Uterus (tissue), 4 donors: ENCODE measurements at places on chromosomes 3 and 15. TPM values are rescaled to one million over a fixed set of nuclear protein-coding genes. Genes with fewer than 3 reads are reported as not detected.

DNA sequence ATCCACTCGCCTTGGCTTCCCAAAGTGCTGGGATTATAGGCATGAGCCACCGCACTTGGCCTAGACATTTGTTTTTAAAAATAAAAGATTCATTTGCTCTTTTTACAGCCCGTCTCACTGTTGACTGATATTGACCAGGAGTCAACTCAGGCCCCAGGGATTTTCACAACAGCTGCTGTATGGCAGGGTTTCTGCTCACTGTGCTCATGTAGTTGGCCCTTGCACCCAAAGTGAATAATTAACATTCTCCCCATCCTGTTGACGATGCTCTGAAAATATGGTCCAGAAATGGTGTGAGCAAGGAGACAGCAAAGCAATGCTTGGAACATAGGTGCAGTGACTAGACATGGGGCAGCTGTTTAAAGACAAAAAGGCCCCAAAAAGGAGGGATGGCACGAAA lies 2.9 kb upstream of the CCR5 start:
- H3K27me3 ChIP-seq: no peaks in the 10 kb centered on the region
- no peak overlapping the region for H3K27ac ChIP-seq
- H3K36me3 ChIP-seq: no peaks in the 10 kb centered on the region
- no peaks in the 10 kb centered on the region for H3K4me1 ChIP-seq

DNA sequence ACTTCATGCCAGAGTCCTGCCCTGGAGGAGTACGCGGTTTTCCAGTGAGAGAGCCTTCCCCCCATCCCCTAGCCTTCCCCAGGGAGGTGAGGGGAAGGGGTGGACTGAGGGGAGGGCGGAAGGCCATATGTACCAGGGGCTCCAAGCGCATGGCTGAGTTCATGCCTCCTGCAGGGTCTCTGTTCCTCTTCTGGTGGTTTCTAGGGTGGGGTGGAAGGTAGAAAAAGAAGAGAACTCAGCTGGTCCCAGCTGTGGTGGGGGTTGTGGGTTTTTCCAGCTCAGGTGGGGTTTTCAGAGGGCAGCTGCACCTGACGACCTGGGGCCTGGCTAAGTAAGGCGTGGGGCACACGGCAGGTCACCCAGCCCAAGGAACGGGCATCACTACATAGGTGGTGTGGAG lies 10.7 kb upstream of the IQSEC1 start:
- H3K36me3 ChIP-seq: no peaks in the 10 kb centered on the region
- H3K27me3 ChIP-seq: no peaks in the 10 kb centered on the region
- no peak overlapping the region for H3K27ac ChIP-seq
- no peak for DNase-seq

GRCh38 chr3:141998669-141999290 lies 122.3 kb downstream of the ATP1B3 start:
- H3K4me1 ChIP-seq: no peaks in the 10 kb centered on the region
- DNase-seq: no peak
- no peak overlapping the region for H3K4me3 ChIP-seq
- no peaks in the 10 kb centered on the region for H3K36me3 ChIP-seq

- H3K27ac ChIP-seq: no peak overlapping the region
- no peak overlapping the region for H3K4me3 ChIP-seq
- no peaks in the 10 kb centered on the region for H3K27me3 ChIP-seq
- no peak for DNase-seq
- H3K36me3 ChIP-seq: no peaks in the 10 kb centered on the region
- H3K4me1 ChIP-seq: peaks cover 4% of the 10 kb centered on the region
These were observed 26.1 kb upstream of the ERICH6 start for GRCh38 chr3:150729682-150730360.

DNA sequence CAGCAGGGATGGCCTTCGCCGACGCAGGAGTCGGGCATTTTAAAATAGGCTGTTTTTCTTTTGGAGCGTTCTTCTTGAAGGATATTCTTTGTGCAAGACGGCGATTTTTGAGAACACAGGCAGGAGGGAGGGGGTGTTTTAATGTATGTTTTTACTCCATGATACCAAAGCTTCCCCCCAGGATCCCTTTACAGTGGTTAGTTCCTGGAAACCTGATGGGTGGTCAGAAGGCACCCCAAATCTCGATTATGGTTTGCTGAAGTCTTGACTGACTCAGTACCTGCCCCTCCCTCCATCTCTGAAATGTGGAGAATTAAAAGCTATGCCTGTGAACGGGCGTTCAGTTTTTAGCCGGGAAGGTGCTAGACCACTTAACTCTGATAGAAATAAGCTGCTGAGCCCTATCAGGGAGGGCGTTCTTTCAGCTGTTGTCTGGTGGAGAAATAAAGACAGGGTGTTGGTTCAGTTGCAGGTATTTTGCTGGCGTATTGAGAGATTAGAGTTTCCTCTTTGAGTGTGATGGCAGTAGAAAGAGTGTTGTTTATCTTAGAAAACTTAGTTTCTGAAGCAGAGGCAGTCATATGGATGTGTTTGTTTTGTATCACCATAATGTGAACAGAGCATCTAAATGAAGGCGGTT lies 3.4 kb downstream of the IGF1R start:
- no peak for DNase-seq

GRCh38 chr3:191901741-191902140 lies 440.8 kb downstream of the PYDC2 start:
- H3K27me3 ChIP-seq: no peaks in the 10 kb centered on the region
- no peak overlapping the region for H3K27ac ChIP-seq
- no peaks in the 10 kb centered on the region for H3K36me3 ChIP-seq
- DNase-seq: no peak
- no peaks in the 10 kb centered on the region for H3K4me1 ChIP-seq

ATP8B4 gene
- total RNA-seq: 45.2 TPM

DNA sequence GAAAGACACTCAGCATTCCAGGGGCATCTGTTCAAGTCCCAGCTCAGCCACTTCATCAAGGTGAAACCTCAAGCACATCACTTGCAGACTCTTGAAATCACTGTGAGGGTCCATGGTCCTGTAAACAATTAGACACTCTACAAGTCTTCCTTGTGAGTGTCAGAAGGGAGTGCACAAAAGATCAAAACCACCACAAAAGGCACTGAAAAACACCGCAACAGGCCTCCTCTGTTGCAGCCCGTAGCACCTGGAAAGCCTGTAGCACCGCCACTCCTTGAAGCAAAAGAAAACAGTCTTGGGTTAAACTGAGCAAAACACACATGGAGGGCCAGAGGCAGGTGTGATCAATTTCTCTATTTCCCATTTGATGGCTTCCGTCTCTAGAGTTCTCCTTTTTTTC lies 63.8 kb upstream of the SNRK start:
- no peaks in the 10 kb centered on the region for H3K4me1 ChIP-seq
- no peaks in the 10 kb centered on the region for H3K27me3 ChIP-seq
- no peak overlapping the region for H3K4me3 ChIP-seq
- DNase-seq: no peak

WDR93 gene
- total RNA-seq: not detected

ATP10A gene
- 0.29 TPM for total RNA-seq

GRCh38 chr15:60548101-60548500 lies 69.2 kb upstream of the ICE2 start:
- no peaks in the 10 kb centered on the region for H3K36me3 ChIP-seq
- no peak for DNase-seq
- H3K27me3 ChIP-seq: no peaks in the 10 kb centered on the region

GRCh38 chr3:183430325-183430957 lies 2.0 kb upstream of the MCF2L2 start:
- no peaks in the 10 kb centered on the region for H3K36me3 ChIP-seq
- no peak for DNase-seq
- no peak overlapping the region for H3K4me3 ChIP-seq

GRCh38 chr3:87147562-87147961 lies 79.5 kb upstream of the CHMP2B start:
- no peaks in the 10 kb centered on the region for H3K36me3 ChIP-seq
- no peaks in the 10 kb centered on the region for H3K4me1 ChIP-seq
- H3K4me3 ChIP-seq: no peak overlapping the region
- H3K27ac ChIP-seq: no peak overlapping the region

- H3K27ac ChIP-seq: no peak overlapping the region
- H3K4me3 ChIP-seq: peak overlapping the region; percentile 88
- H3K36me3 ChIP-seq: no peaks in the 10 kb centered on the region
- DNase-seq: no peak
- H3K4me1 ChIP-seq: no peaks in the 10 kb centered on the region
- H3K27me3 ChIP-seq: no peaks in the 10 kb centered on the region
These were observed 891 bp downstream of the EXOG start for GRCh38 chr3:38497031-38497430.

DNA sequence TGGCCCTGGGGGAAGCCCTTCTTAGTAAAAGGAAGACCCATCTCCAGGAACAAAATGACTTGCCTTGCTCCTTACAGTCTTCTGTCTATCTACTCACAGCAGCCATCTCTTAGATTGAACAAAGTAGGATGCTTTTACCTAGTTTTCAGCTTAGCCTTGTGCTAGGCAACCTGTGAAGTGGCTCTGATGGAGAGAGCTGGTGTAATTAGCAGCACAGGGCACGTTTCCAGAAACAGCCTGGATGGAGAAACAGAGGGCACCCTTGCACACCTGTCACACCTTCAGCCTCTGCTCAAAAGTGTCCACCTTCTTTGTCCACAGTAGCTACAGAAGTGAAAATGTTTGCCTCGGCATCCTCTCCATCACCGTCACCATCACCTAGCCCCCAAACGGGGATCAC lies 292.9 kb downstream of the RORA start:
- no peaks in the 10 kb centered on the region for H3K36me3 ChIP-seq
- H3K27ac ChIP-seq: no peak overlapping the region
- no peaks in the 10 kb centered on the region for H3K27me3 ChIP-seq
- no peaks in the 10 kb centered on the region for H3K4me1 ChIP-seq
- H3K4me3 ChIP-seq: no peak overlapping the region
- DNase-seq: no peak

DNA sequence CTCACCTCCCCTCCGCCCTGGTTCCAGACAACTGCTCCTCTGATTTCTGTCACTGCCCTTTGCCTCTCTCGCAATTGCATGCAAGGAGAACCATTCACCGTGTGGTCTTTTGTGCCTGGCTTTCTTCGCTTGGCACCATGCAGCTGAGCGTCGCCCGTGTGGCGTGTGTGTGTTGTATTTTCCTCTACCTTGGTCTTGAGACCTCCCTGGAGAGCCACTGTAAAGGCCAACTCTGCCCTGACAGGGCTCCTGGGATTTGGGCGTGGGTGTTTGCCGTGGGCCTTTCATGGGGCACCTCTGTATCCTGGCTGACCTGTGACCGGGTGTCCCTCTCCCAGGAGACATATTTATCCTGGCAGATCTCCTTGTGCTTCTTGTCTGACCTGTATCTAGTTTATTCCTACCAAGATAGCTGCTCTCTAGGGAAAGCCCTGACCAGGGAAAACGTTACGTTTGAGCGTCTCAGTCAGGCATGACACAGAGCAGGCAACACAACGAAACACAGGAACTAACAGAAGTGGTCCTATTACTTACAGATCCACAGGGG lies 2.0 kb upstream of the PIGZ start:
- H3K4me1 ChIP-seq: peaks cover 3% of the 10 kb centered on the region
- DNase-seq: no peak
- H3K27me3 ChIP-seq: no peaks in the 10 kb centered on the region
- no peaks in the 10 kb centered on the region for H3K36me3 ChIP-seq

- H3K36me3 ChIP-seq: no peaks in the 10 kb centered on the region
- no peak for DNase-seq
- H3K27me3 ChIP-seq: no peaks in the 10 kb centered on the region
These were observed 189.3 kb downstream of the OPA1 start for GRCh38 chr3:193782276-193782647.

- H3K27me3 ChIP-seq: no peaks in the 10 kb centered on the region
- no peak overlapping the region for H3K27ac ChIP-seq
- no peak for DNase-seq
- H3K36me3 ChIP-seq: no peaks in the 10 kb centered on the region
- peaks cover 8% of the 10 kb centered on the region for H3K4me1 ChIP-seq
These were observed 24.0 kb downstream of the FLNB start for GRCh38 chr3:58032186-58032585.

GRCh38 chr3:55194376-55194775 lies 266.5 kb upstream of the LRTM1 start:
- no peaks in the 10 kb centered on the region for H3K27me3 ChIP-seq
- no peak overlapping the region for H3K27ac ChIP-seq
- H3K4me1 ChIP-seq: no peaks in the 10 kb centered on the region
- H3K36me3 ChIP-seq: no peaks in the 10 kb centered on the region
- H3K4me3 ChIP-seq: no peak overlapping the region

GRCh38 chr3:69113536-69113935 lies 8.9 kb downstream of the LMOD3 start:
- H3K27ac ChIP-seq: no peak overlapping the region
- no peaks in the 10 kb centered on the region for H3K27me3 ChIP-seq
- no peak for DNase-seq
- no peaks in the 10 kb centered on the region for H3K36me3 ChIP-seq

TMC3 gene
- total RNA-seq: 0.14 TPM

DNA sequence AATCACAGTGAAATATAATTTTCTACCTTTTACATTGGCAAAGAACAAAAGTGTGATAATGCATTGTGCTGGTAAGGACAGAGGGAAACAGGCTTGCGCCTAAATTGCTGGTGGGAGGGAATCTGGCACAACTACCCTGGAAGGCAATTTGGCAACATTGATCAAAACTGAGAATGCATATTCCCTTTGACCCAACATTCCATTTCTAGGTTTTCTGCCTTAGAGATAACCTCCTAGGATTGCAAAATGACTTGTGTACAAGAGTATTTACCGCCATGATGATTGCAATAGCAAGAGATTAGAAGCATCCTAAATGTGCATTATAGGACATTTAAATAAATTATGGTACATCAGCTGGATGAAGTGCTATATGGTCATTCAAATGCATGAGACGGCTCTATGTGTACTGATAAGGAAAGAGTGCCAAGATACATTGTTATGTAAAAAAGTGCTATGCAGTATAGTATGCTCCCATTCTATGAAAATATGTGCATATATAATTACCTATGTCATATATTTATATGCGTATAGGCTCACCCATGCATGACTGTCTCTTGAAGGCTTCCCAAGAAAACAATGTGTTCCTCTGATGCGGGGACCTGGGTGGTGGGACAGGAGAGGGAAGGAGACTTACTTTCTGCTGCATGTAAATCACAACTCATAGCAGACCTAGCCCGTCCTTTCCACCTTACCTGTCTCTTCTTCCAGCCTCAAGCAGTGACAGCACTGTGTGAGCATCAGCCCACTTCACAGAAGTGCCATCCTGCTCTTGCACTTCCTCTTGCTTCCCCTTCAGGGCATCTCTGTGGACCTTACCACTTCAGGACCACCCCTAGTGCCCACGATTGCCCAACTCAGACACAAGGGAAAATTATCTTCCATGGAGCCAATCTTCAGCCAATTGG lies 249.9 kb upstream of the TLE3 start:
- H3K27me3 ChIP-seq: no peaks in the 10 kb centered on the region
- DNase-seq: no peak
- no peak overlapping the region for H3K4me3 ChIP-seq
- H3K36me3 ChIP-seq: no peaks in the 10 kb centered on the region
- no peaks in the 10 kb centered on the region for H3K4me1 ChIP-seq

DNA sequence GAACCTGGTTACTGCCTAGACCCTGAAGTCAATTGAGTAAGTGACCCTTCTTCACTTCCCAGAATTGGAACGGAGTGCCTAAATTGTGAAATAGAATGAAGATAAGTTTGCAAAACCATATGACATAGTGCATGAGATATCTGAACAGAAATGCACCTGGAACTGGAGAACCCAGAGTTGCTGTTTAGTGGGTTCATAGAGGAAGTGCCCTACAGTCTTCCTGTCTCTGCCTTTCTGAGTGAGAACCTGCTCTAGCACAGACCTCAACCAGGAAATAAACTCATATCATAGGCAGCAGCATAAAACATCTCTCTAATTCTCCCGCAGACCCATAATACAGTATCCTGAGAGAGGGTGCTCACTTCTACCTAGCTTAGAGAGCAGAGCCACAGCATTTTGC lies 82.9 kb downstream of the EOMES start:
- H3K4me3 ChIP-seq: no peak overlapping the region
- H3K4me1 ChIP-seq: no peaks in the 10 kb centered on the region
- no peaks in the 10 kb centered on the region for H3K36me3 ChIP-seq

GRCh38 chr3:40504636-40505430 lies 1.0 kb upstream of the ZNF620 start:
- H3K36me3 ChIP-seq: no peaks in the 10 kb centered on the region
- peak; percentile 53 for DNase-seq
- no peak overlapping the region for H3K4me3 ChIP-seq
- no peaks in the 10 kb centered on the region for H3K27me3 ChIP-seq
- H3K27ac ChIP-seq: peak overlapping the region; percentile 72
- peaks cover 3% of the 10 kb centered on the region for H3K4me1 ChIP-seq
